ENCODE measurements at places on chromosomes 5 and 9. TPM values are rescaled to one million over a fixed set of nuclear protein-coding genes. Genes with fewer than 3 reads are reported as not detected.

- no peak overlapping the region for H3K27ac ChIP-seq
- no peaks in the 10 kb centered on the region for H3K27me3 ChIP-seq
- peaks cover 23% of the 10 kb centered on the region for H3K36me3 ChIP-seq
- no peak overlapping the region for H3K4me3 ChIP-seq
- H3K4me1 ChIP-seq, result no peaks in the 10 kb centered on the region
Observed at GRCh38 chr9:100056561-100056960, 42.2 kb downstream of the ERP44 start.

DNA sequence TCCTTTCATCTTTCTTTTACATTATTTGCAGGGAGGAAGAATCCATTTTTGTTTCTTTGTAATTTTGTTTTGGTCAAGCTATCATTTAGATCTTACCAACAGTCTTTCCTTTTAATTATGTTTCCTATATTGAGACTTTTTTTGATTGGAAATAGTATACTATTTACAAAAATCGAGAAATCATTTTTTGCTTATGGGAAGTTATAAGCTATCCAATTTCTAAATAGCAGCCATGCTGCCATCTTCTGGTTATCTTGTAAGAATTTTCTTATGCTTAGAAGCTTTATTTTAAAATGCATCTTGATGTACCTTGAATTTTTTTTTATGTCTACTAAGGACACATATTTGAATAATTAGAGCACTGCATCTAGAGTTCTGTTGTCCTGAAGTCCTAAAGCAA lies 821.2 kb downstream of the PTPRD start:
- no peak overlapping the region for H3K27ac ChIP-seq
- no peaks in the 10 kb centered on the region for H3K4me1 ChIP-seq
- H3K36me3 ChIP-seq, result no peaks in the 10 kb centered on the region

Gene LRRC26
- total RNA-seq, result not detected

GRCh38 chr5:151497391-151498002 lies 50.1 kb downstream of the SLC36A1 start:
- H3K27me3 ChIP-seq, result no peaks in the 10 kb centered on the region
- no peaks in the 10 kb centered on the region for H3K36me3 ChIP-seq
- H3K4me3 ChIP-seq, result no peak overlapping the region
- H3K27ac ChIP-seq, result no peak overlapping the region

Gene BTNL8
- total RNA-seq, result not detected

GRCh38 chr9:133615186-133615585 lies 6.0 kb upstream of the FAM163B start:
- H3K4me3 ChIP-seq, result no peak overlapping the region
- H3K27ac ChIP-seq, result no peak overlapping the region
- DNase-seq, result no peak
- no peaks in the 10 kb centered on the region for H3K4me1 ChIP-seq

DNA sequence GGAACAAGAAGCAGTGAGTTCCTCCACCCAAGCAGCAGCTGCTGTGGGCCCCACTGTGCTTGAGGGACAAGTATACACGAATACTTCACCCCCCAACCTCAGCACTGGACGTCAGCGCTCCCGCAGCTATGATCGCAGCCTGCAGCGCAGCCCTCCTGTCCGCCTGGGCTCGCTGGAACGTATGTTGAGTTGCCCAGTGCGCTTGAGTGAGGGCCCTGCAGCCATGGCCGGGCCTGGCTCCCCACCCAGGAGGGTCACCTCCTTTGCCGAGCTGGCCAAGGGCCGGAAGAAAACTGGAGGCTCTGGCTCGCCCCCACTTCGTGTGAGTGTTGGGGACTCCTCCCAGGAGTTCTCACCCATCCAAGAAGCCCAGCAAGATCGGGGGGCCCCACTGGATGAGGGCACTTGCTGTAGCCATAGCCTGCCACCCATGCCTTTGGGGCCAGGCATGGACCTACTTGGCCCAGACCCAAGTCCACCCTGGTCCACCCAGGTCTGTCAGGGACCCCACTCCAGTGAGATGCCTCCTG lies 57.1 kb upstream of the TESK1 start:
- H3K4me1 ChIP-seq, result peaks cover 44% of the 10 kb centered on the region
- DNase-seq, result no peak
- no peaks in the 10 kb centered on the region for H3K36me3 ChIP-seq
- H3K27ac ChIP-seq, result no peak overlapping the region
- H3K4me3 ChIP-seq, result no peak overlapping the region

GRCh38 chr9:72193478-72193881 lies 44.2 kb downstream of the GDA start:
- H3K4me3 ChIP-seq, result no peak overlapping the region
- no peak for DNase-seq
- no peaks in the 10 kb centered on the region for H3K36me3 ChIP-seq
- no peaks in the 10 kb centered on the region for H3K27me3 ChIP-seq
- H3K4me1 ChIP-seq, result no peaks in the 10 kb centered on the region
- H3K27ac ChIP-seq, result no peak overlapping the region

DNA sequence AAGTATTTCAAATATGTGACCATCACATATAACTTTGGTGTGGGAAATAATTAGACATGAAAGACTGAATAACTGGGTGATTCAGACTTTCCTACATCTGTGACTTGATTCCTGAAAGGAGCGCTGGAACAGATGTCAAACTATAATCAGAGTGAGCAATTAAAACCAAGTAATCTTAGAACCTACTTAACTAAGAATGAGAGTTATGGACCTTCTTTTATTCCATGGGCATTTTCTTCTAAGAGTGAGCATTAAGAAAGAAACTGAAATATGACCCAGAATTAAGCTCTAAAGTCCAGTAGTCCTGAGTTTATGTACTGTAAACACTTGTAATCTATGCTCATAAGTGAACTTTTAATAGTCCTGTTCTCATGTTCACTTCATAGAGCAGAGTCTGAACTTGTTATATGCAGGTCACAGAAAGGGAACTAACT lies 68.4 kb downstream of the PAM start:
- H3K27ac ChIP-seq, result no peak overlapping the region
- H3K4me1 ChIP-seq, result peaks cover 8% of the 10 kb centered on the region
- H3K4me3 ChIP-seq, result no peak overlapping the region
- H3K27me3 ChIP-seq, result no peaks in the 10 kb centered on the region

Gene ADAMTSL1
- 8.1 TPM for total RNA-seq

Gene GALNT12
- total RNA-seq, result 5.4 TPM

- no peak overlapping the region for H3K4me3 ChIP-seq
- H3K27ac ChIP-seq, result no peak overlapping the region
- peaks cover 37% of the 10 kb centered on the region for H3K4me1 ChIP-seq
Observed at GRCh38 chr5:139064613-139065012, 133.6 kb downstream of the SIL1 start.

DNA sequence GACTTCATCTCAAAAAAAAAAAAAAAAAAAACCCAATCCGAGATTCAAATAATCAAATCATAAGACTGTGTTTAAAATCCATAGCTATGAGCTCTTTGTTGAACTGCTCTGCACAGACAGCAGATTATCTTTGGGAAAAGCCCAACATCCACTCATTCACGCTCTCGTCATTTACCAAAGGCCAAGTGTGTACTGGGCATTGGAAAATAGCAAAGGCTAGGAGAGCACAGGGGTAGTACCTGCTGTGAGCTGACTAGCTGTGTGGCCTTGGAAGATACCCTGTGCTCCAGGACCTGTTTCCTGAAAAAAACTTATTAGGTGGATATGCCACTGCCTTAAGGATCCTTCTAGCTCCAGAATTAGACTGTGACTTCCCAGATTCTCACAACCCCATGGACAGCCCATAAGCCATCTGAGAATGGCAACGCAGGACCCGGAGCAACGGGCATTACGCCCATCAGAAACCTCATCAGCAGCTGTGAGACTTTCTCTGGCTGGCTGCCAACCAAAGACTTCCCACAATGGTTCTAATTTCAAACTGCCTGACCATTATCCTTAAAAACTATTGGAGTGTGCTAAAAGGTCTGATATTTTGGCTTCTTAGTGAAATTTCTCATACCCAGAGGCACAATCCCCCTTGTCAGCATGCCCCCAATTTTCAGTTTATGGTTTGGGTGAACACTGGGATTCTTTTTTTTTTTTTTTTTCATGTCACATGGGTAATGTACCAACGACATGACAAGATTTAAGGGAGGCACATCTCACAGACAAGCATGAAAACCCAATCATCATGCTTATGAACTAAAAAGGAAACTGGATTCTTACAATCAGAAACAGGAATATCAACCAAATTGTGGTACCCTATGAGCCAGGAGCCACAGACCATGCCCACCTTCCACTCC lies 16.8 kb downstream of the SERINC5 start:
- H3K4me1 ChIP-seq, result peaks cover 30% of the 10 kb centered on the region
- H3K4me3 ChIP-seq, result no peak overlapping the region
- H3K27me3 ChIP-seq, result no peaks in the 10 kb centered on the region
- no peaks in the 10 kb centered on the region for H3K36me3 ChIP-seq

- peaks cover 17% of the 10 kb centered on the region for H3K4me1 ChIP-seq
- DNase-seq, result no peak
- H3K36me3 ChIP-seq, result no peaks in the 10 kb centered on the region
- H3K27ac ChIP-seq, result peak overlapping the region; percentile 36
- H3K27me3 ChIP-seq, result no peaks in the 10 kb centered on the region
Observed at GRCh38 chr9:134293611-134294152, 32.6 kb upstream of the RXRA start.

GRCh38 chr9:117715411-117715989 lies 11.3 kb downstream of the TLR4 start:
- H3K27ac ChIP-seq, result no peak overlapping the region
- no peaks in the 10 kb centered on the region for H3K27me3 ChIP-seq
- DNase-seq, result no peak
- peaks cover 7% of the 10 kb centered on the region for H3K4me1 ChIP-seq

Data from vagina (tissue), 2 donors.